H1 (cell line): ENCODE measurements at places on chromosomes 12 and 14. TPM values are rescaled to one million over a fixed set of nuclear protein-coding genes. Genes with fewer than 3 reads are reported as not detected.

Gene NRXN3
- 3.0 and 4.1 TPM in 2 replicates for total RNA-seq

GRCh38 chr14:105526776-105527380 is 495 bp downstream of the TMEM121 start:
- no peak for DNase-seq

DNA sequence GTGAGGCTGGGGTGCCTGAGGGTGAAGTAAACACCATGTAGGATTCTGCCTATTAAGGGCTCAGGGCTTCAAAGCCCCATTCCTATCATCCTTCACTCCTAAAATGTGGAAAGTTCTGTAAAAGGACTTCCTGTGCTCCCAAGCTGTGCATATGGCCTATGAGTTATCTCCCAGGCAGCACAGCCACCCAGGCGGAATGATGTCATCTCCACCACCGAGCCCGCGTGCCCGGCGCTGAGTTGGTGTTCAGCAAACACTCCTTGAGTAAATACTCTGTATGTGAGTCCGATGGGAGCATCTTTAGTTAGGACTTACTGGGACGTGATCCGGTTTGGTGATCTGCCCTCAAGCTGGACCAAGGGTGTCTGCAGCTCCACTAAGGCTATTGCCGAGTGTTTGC is 437.3 kb downstream of the MED13L start:
- DNase-seq: no peak

- DNase-seq: no peak
These were observed 187.5 kb upstream of the EEA1 start for GRCh38 chr12:93116632-93117031.

GRCh38 chr12:75489613-75490210 is 9.2 kb downstream of the GLIPR1 start:
- no peak for DNase-seq

GRCh38 chr12:104485651-104486362 is 29.1 kb downstream of the CHST11 start:
- DNase-seq: no peak

DNA sequence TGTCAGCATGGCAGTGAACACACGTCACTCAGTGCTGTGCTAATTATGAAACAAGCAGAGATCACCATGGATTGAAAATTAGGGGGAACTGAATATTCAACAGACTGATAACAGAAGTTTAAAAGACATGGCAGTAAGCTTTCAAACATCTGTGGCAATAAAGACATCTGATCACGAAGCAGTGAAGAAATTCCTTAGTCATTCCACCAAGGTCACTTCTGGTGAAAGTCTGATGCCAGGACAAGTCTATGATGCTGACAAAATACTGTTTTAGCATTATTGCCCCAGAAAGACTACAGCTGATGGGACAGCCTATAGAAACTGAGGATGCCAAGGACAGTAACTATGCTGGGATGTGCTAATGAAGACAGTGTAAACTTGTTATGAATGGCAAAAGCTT is 126.9 kb upstream of the RBM19 start:
- no peak for DNase-seq

GRCh38 chr12:50765095-50765911 is 1.4 kb downstream of the ATF1 start:
- DNase-seq: no peak

DNA sequence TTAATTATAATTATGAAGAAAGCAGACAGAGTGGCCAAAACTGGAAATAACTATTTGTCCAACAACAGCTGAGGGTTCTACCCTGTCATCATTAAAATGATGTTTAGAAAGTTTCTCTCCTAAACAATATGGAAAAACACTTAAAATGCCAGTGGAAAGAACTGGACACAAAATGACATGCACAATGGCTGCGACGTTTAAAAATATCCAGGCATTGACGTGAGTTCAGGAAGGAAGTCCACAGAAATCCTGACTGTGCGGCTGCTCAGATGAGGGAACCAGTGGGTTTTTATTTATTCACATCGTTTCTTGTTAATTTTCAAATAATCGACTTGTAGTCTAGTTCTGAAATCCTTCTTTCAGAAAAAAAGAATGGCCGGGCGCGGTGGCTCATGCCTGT is 58.3 kb downstream of the CCNK start:
- DNase-seq: no peak

DNA sequence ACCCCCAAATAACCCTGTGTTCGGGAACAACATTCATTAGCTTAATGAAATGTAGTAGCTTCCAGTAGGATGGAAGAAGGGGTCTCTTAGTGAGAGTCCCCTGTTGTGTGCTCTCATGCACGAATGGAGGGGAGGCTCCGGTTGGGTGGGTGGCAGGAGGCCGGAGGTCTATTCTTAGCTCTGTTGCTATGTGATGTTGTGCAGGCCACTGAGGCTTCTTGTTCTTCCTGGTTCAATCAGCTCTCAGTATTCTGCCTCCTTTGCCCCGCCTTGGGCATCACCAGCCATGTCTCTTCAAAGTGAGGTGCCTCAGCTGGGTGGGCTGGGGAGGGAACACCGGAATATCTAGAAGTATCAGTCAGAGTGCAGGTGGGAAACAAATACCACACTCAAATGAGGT is 50.8 kb downstream of the KCNA1 start:
- no peak for DNase-seq

DNA sequence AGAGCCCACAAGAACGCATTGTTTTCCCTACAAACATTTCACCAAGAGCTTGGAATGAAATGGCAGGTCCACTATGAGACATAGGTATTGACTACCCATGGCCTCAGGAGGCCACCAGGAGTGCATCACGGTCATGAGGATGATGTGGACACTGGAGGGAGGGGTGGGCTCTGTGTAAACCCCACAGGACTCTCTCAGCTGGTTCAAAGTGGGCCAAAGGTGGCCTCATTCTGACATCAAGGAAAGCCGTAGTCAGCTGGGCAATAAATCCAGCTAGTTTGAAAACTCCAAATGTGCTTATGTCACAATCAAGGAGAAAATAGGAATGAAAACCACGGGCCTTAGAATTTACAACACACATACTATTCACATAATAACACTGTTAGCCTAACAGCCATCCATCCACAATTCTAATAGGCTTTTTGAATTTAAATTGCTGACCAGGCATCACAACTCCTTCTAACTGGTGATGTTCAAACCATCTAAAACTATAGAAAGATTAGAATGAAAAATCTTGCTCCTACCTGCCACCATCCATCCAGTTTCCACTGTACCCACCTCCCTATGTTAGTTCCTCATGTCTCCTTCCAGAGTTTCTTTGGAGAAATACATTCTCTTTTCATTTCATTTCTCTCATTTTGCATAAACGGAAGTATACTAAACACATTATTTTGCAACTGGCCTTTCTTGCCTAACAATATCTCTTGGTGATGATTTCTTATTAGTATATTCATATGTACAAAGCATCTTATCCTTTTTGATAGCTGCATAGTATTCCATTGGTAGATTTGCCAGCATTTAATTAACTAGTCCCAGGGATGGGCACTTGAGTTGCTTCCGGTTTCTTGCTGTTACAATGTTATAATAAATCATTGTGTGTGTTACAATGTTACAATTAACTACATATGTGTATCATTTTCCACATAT is 21.5 kb downstream of the CMKLR1 start:
- no peak for DNase-seq

- no peak for DNase-seq
These were observed 93.9 kb upstream of the DCN start for GRCh38 chr12:91276509-91276908.

Gene TBX3
- 0.29 and 1.0 TPM in 2 replicates for total RNA-seq

Gene PRPH
- total RNA-seq: 0.96 and 1.4 TPM in 2 replicates

Gene C14orf132
- 32.0 and 32.5 TPM in 2 replicates for total RNA-seq

Gene CLEC4D
- total RNA-seq: not detected in 2 replicates

Gene CNTN1
- total RNA-seq: 21.0 and 21.8 TPM in 2 replicates

DNA sequence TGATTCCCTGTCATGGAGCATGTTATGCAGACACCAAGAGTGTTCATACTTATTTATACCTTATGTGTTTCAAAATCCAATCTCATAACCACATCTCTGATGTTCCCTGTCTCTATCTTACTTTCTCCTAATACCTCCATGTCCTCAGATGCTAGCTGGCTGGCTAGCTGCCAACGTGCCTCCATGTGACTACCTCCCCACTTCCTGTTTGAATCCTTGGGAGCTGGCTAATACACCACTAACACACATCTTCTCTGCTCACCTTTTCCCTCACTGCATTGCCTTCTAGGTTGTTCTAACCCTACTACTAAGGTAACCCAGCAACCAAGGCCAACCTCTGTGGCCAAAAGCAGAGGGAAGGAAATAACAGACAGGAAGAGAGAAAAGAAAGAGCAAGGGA is 27.3 kb downstream of the TTC5 start:
- no peak for DNase-seq

GRCh38 chr12:32508626-32509025 is 109.3 kb downstream of the FGD4 start:
- DNase-seq: no peak

Gene WNT1
- total RNA-seq: not detected in 2 replicates

Gene PPFIBP1
- 25.7 and 31.3 TPM in 2 replicates for total RNA-seq

GRCh38 chr12:79776111-79776510 is 85.3 kb upstream of the PAWR start:
- no peak for DNase-seq

GRCh38 chr14:31950764-31951637 is 126.1 kb upstream of the ARHGAP5 start:
- DNase-seq: no peak

GRCh38 chr14:51860825-51861499 is 550 bp downstream of the GNG2 start:
- DNase-seq: no peak

Gene METTL3
- total RNA-seq: 98.6 and 103 TPM in 2 replicates

- no peak for DNase-seq
These were observed 25.0 kb downstream of the AMN start for GRCh38 chr14:102947321-102948103.

DNA sequence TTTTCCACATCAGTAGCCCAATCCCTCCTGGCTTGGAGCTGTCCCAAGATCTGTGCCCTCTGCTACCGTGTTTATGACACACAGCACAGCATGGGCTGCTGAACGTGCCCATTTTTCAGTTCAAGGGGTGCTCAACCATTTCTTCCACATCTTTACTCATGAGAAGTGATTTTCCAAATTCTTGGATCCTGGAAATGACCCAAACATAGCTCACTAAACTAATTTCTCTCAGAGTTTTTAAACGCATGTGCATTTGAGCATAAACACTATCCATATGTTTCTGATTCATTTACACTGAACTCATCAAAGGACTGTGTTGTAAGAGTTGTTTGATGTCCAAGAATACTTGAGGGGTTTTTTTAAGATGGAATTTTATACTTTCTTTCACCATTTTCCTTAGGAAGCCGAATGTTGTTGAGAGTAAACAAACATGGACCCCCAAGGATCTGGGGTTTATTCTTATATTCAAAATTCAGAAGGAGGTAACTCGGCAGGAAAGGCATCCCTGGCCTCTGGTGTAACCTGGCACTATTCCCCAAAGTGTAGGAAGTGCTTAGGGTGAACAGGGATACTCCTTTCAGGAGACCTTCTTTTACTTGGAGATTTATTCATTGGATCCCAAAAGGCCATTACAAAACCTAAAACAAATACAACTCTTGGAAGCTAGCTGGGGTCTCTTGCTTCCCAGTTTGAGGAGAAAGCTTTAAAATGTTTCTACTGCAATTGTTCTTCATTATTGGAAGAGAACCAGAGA is 215.0 kb downstream of the BMP4 start:
- no peak for DNase-seq

- peak; percentile 94 for DNase-seq
These were observed 693 bp downstream of the LRP10 start for GRCh38 chr14:22872033-22872832.

Gene CFAP54
- total RNA-seq: 0.17 and 0.42 TPM in 2 replicates

Gene C3AR1
- total RNA-seq: not detected in 2 replicates

Gene CCDC175
- 0.19 TPM in 1 of 2 replicates, not detected in the other for total RNA-seq

Gene TAS2R30
- total RNA-seq: 0.75 and 1.0 TPM in 2 replicates

DNA sequence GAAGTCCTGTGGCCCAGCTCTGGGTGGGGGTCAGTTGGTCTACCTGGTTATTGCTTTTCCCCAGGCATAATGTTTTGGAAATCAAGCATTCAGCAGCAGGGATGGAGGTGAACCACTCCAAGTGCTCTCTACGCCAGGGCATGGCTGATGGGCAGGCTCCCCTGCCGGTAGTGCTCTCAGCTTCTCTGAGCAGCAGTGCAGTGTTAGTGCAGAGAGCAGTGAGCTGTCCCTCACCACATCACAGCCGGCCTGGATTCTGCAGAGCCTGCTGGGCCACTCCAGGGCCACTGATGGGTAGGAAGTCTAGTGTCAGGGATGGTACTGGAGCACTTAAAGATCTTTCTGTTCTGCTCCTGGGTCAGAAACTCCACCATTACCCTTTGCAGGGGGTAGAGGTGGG is 151.1 kb downstream of the CALM1 start:
- DNase-seq: no peak

DNA sequence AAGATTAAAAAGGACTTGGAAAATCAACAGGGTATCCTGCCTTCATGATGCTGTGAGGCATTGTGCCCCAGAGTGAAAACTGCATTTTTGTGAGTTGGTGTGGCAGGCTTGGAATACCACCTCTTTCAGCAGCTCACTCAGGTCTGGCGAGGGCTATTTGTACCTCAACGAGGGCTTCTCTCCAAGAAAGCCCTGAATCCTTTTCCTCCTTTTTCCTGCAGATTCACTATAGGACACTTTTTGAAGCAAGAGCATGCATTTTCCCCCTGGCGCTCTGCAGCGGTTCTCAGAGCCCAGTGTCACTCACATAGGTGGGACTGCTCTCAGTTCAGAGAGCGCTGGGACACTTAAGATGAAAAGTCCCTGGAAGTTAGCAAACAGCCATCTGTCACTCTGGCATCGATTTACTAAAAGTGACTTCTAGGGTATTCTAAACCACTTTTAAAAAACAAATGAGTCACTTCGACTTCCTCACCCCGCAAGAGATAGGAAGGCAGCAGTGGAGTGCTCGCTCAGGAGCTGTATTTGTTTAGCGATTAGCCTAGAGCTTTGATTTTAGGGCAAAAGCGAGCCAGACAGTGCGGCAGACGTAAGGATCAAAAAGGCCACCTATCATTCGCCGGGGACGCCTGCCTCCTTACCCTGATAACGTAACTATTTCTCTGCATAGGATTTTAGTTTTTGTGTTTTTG is 782 bp upstream of the LGR5 start:
- DNase-seq: no peak

DNA sequence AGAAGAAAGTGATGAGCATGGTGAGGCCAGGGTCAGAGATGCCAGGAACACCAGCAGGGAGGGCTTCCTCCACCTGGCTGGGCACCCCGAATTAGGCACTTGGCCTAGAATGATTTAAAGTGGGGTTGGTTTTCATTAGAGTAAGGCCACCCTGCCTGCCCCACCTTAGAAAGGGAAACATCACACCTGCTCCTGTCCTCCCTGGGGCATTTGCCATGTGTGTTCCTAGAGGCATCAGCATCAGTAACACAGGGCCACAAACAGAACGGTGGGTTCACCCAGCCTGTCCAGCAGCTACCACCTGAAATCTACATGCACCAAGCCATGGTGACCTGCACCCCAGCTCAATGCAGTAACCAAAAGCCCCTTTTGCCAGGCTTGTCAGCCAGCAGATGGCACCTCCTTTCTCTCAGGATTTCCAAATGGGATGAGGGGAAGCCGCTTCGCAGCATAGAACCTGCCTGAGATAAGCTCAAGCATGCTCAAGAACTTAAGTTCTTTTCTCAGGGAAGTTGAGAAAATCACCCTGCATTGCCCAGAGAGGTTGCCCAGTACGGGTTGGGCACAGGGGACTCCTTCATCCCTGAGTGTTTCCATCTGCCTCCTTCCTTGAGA is 338.8 kb downstream of the DPF3 start:
- DNase-seq: no peak

- no peak for DNase-seq
These were observed 4.6 kb upstream of the SLC22A17 start for GRCh38 chr14:23357261-23357660.

Gene GPR132
- not detected in 2 replicates for total RNA-seq

Gene ACOT4
- total RNA-seq: 0.48 and 0.80 TPM in 2 replicates
